ENCODE measurements at places on chromosomes 12 and 14.

GRCh38 chr12:13816394-13816793 is 165.0 kb downstream of the GRIN2B start:
- no peak for DNase-seq

DNA sequence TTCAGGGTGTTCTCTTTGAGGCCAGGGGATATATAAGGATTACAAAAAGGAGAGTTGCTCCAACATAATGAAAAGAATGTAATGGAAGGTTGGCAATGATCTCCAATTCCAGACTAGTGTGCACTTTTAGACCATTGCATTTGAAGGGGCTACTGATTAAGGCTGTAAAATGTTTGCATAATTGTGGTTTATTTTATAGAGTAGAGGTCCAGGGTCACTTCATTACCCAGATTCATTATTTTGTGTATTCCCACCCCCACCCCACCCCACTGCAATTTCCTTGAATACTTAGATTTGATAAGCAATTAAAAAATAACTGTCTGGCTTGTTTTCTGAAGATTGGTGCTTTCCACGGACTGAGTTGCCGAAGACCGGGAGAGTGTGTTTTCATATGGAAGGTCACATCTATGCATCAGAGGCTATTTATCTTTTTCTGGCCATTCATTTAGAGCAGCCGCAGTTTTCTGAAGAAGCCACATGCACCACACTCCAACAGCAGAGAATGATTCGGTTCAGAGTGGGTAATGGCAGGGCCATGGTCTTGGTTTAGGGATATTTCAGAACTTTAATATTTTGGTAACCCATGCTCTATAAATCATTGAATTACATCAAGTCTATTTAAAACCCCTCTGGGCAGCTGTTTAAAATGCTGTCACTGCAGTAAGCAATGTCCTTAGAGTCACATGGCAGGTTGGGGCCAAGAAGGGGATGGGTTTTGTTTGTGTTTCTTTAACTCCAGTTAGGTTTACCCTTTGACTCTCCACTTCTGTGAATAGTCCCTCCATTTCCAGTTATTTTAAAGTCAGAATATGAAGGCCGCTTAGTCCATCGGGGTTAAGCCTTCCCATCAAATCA is 94.6 kb downstream of the TMEM30B start:
- DNase-seq, result no peak

- no peak for DNase-seq
Observed at GRCh38 chr12:51391283-51392123, at the start of gene GALNT6. GALNT6 (minus strand) TSS chr12:51391406; CDS start chr12:51379781, 11,625 bp downstream.

DNA sequence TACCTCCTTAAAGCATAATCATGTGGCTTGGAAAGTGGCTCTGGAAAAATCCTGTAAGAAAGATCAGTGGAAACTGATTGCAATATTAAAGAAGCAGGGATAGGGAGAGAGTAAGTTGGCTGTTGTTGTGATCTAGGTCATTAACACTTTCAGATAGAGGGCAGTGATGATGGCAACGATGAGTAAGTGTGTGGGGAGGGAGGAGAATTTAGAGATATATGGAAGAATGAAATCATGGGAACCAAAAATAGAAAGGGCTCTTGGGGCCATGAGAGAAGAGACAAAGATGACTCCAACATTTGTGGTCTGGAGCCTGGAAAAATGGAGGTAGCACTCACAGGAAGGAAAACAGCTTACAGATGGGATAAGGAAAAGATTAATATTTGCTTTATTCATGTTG is 23.3 kb downstream of the SNRPF start:
- DNase-seq, result no peak

DNA sequence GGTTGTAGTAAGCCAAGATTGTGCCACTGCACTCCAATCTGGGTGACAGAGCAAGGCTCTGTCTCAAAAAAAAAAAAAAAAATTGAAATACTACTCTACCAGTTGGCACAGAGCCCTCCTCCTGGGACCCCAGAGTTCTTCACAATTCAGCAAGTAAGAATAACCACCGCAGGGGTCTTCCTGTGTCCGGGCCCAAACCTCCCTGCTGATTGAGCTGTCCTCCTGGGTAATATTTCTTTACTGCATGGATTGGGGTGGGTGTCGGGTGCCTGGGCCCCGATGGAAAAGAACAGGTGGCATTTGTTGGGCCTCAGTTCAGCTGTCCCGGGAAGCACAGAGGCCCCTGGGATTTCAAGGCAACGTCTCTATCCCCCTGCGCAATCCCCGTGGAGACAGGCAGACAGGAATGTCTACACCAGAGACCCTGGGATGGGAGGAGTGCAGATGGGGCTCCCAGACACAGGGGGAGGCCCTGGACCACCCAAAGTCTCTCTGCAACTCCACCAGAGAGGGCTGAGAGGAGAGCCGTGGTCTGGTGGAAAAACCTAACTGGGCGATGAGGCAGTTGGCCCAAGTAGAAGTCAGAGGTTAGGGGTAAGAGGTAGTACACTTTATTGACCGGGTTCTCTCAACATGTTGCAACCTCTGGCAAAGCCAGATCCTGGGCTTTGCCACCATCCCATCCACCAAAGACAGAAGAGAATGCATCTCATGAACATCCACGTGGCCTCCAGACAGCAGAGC is 32.7 kb upstream of the VPS37B start:
- no peak for DNase-seq

GRCh38 chr14:93395231-93395630 is 35.5 kb upstream of the UNC79 start:
- no peak for DNase-seq

- DNase-seq, result no peak
Observed at GRCh38 chr12:57107456-57108155, 3.6 kb downstream of the STAT6 start.

- no peak for DNase-seq
Observed at GRCh38 chr12:91140026-91140931, 29.0 kb upstream of the LUM start.

- no peak for DNase-seq
Observed at GRCh38 chr12:3520711-3521110, 29.7 kb downstream of the PRMT8 start.

- DNase-seq, result no peak
Observed at GRCh38 chr12:5685935-5686334, 254.0 kb downstream of the NTF3 start.

DNA sequence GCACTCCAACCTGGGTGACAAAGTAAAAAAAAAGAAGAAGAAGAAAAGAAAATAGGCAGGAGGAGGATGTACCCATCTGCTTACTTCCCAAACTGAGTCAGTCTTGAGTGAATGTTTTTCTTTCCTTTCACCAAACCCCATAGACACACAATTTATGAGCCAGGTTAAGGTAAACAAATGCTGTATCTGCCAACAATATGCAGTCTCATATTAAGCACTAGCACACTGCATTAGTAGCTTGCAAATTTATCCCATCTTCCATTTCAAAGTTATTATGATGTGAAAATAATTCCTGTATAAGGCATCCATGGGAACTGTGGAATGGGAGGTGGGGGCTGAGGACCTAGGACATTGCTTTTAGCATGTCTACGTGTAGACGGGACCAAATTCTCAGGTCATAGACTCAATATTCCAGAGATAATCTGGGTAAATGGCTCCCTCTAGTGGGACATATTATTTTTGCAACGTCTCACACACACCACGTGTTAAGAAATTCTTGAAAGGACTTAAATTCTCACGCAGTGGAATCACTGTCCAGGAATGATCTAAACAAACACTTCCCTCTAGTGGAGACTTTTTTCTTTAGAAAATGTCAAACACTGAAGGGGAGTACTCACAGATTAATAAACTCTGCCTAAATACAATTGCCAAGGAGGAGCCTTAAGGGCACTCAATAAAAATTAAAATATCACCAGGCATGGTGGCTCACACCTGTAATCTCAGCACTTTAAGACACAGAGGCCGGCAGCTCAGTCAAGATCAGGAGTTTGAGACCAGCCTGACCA is 17.1 kb upstream of the OR10P1 start:
- no peak for DNase-seq

- DNase-seq, result no peak
Observed at GRCh38 chr12:19121449-19122018, 8.0 kb upstream of the PLEKHA5 start.

GRCh38 chr12:42609605-42610004 is 20.1 kb upstream of the PRICKLE1 start:
- no peak for DNase-seq

DNA sequence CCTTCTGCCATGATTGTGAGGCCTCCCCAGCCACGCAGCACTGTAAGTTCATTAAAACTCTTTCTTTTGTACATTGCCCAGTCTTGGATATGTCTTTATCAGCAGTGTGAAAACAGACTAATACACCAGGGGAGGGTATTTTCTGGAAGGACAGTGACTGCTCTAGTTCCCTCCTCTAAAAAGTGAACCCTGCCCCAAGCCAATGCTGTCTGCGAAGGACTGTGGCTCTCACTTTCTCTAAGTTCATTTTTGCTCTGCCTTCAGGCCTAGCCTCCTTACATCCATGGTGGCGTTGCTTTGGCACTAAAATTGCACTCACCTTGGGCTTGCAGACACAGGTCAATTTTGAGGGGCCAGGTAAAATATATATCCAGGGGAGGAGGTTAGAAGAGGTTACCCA is 323.0 kb downstream of the VRK1 start:
- no peak for DNase-seq

GRCh38 chr12:50655374-50655921 is 108.5 kb upstream of the ATF1 start:
- DNase-seq, result no peak

- DNase-seq, result no peak
Observed at GRCh38 chr14:71967704-71968103, 35.5 kb downstream of the RGS6 start.

DNA sequence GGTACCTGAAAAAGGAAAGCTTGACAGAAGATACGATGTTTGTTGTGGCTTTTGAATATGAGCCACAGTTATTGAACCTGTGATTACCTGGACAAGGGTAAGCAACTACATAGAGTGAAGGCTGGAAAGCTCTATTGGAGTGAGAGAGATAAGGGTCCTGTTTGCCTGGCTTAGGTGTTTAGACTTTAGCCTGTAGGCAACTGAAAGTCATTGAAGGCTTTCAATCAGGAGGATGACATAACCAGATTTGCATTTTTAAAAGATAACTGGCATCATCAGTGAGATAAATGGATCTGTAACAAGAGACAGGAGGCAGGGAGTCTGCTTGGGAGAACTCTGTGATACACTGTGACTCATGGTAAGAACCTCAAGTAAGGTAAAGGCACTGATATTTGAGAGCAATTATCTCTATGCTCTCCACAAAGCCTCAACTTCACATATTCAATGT is 128.9 kb upstream of the SOX5 start:
- DNase-seq, result no peak

DNA sequence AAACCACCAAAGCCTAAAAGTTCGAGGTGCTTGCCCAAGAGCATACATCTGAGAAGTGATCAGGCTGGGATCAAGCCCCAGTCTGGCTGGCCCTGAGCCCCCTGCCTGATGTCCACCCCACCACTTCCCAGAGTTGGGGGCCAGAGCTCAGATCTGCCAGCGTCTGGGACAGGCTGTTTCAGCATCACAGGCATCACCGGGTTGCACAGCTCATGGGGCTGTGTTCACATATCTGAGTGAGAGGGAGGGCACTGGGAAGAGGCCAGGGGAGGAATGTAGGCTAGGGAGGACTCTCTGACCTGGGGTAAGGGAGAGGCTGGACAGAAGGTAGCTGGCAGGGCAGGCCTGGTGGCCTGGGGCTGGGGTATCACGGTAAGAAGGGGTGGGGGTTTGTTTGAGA is 6.0 kb downstream of the TGM1 start:
- no peak for DNase-seq

DNA sequence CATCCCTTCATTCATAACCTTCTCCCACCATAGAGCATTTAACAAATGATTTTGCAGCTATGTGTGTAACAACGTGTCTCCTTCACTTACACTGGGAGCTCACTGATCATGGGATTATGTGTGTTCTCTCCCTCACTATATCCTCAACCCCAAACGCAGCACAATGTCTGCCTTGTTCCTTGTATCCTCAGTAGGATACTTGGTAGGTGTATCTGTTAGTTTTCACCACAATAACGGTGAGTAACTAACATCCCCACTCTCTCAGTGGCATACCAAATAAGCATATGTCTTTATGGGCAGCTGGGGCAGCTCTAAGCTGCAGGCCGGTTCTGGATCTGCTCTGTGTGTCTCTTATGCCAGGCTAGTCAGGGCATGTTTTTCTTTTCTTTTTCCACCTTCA is 166.7 kb upstream of the PWP1 start:
- no peak for DNase-seq

DNA sequence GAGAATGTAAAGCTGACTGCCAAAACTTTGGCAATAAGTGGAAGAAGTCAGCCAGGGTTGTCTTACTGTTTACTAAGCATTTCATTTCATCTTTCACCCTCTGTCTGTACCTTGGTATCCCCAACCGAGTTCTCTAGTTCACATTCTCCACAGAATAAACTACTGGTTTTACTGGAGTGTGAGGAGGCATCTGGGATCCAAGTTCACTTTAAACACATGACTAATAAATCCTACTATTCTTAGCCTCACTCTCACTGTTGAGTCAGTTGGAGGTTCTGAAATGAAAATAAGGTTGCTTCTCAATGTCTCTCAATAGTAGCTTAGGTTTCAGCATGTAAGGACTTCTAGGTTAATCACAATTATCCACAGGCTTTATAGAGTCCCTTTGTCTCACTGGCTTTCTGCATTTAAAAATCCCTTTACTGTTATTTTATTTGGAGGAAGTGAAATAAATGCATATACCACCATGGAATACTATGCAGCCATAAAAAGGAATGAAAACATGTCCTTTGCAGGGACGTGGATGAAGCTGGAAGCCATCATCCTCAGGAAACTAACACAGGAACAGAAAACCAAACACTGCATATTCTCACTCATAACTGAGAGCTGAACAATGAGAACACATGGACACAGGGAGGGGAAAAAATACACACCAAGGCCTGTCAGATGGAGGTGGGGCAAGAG is 95.8 kb downstream of the EPS8 start:
- no peak for DNase-seq

GRCh38 chr14:91303091-91303923 is 58.8 kb upstream of the GPR68 start:
- DNase-seq, result no peak

DNA sequence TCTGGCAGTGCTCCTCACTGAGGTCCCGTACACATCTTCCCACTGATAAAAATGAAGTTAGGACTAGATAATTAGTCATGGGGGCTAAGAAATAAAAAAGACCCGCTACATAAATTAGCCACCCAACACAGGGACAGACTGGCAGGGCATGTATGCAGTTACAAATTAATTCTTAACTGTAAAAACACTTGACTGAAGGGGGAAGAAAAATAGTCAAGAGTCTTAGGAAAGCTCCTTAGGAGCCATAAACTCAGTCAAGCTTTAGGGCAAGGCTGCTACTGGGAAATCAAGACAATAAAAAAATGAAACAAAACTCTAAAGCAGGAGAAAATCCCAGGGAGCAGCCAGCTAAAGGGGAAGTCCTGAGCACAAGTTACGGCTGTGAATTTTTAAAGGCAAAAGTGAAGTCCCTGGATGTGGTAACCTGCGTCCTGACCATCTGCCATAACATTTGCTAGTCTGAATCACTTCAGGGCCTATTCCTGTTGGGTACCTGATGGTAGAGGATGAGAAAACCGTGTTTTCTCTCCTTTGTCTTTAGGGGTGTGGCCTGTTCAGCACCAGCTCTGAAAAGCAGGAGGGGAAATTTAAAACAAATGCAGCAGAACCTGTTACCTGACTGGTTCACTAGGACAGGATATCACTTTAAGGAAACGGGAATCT is 7.5 kb upstream of the NPFF start:
- no peak for DNase-seq
